ENCODE measurements at places on chromosomes 12 and 14.

DNA sequence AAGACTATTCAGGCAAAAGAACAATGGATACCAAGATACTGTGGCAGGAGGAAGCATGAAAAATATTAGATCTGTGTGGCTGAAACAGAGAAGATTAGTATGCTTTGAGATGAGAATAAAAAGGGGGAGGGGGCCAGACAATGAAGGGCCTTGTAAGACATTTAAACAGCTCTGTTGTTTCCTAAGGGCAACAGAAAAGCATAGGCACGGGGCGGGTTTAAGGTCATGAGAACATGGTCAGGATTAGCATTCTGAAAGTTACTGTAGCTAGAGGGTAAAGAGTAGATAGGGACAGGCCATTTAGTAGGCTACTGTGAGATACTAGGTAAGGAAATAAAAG, 18.6 kb downstream of the INTS13 start:
- no peak for DNase-seq

DNA sequence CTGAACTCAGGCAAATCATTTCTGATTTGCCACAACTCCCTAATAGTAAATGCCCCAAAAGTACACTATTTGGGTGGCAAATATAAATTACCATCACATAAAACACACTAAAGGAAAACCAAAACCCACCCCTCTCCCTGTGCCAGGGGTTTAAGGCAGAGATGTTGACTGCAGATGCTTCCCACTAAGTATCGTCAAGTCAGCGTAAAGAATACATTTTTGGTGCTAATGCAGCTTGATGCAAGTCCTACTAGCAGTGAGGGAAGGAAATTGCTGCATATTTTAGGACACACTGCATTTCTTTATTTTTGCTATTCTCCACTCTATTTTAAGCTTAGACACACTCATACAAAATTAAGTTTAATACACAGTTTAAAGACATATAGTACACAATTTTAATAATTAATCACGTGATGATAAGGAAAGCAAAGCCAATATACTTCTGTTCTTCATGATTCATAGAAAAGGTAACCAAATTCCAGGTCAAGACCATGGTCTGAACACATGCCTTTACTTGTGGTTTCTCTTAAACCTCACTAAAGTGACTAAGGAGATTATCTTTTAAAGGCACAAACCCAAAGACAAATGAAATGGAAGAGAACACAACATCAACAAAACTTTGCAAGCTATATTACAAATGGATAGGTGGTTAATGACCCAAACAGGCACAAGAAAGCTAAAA, 162.2 kb downstream of the STXBP6 start:
- no peak for DNase-seq

GRCh38 chr12:76109879-76110278, 25.4 kb upstream of the NAP1L1 start:
- no peak for DNase-seq

- no peak for DNase-seq
Measured at GRCh38 chr12:639566-639965, 23.7 kb downstream of the NINJ2 start.

DNA sequence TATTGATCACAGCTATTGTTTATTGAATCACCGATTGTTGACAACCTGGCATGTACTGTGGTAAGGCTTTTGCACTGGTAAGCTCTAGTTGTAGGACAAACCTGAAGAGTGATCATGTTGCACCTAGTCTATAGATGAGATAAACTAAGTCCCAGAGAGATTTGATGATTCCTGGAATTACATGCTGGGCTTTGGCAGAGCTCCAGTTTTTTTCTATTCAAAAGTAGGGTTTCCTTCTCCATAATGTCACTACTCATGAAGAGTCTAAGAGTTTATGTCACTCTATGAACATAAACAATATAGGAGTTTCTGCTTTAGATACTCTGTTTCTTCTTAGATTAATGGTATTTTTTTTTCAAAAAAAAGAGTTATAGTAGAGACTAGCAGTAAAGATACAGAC, 72.0 kb downstream of the BMP4 start:
- no peak for DNase-seq

DNA sequence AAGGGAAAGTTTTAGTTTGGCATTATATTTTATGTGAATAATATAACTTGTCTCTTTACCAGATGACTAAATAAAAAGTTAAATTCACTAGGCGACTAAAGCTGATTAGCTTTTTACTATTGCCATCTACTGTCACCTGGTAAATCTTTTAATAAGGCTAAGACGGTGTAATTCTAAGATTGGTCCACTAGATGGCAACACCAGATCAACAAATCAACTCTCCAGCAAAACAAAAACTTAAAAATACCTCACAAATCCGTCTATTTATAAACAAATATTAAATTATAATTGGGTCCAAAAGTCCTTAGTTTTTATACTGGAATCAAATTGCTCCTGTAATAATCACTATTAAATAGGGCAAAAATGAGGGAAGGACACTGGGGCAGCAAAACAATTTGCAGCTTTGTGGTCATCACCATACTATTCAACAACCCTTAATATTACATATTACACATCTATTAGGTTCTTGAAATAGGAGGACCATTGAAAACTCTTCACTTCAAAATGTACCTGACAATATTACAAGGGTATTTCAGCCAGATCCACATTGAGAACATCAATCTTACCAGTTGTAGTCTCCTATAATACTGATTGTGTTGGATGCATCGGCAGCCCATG, 47.9 kb downstream of the GALC start:
- peak; percentile 9 for DNase-seq

DNA sequence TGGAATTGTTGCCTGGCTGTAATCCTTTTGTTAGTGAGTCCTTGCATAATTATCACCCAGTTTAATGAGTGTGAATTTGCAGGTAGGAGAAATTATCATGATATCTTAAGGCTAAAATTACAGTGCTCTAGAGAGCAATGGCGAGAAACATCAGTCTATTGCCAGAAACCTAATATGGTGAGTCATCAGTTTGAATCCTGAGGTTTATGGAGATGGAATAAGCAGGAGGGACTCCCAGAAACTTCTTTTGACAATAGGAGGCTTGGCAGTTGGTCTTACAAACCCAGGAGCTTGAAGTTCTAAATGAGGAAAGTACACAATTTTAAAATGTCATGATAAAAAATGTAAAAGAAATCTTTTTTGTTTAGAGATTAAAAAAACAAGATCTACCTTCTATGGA, 31.5 kb upstream of the CRADD start:
- no peak for DNase-seq

DNA sequence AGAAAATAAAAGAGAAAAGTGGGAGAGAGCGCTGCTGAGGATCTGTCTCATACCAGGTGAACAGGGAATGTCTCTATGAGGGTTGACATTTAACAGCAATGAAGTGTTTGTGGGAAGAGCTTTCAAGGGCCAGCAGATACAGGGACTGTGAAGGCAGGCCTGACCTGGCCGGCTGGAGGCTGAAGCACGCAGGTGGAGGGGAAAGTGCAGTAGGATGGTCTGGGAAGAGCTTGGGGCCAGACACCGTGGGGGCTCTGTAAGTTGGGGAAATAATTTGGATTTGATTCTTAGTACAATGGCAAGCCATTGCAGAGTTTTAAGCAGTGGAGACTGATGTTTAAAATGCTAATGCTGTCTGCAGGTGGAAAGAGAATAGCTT, 23.8 kb upstream of the DHRS2 start:
- no peak for DNase-seq
